HCT116 (cell line): ENCODE measurements at places on chromosomes 1 and 21.

DNA sequence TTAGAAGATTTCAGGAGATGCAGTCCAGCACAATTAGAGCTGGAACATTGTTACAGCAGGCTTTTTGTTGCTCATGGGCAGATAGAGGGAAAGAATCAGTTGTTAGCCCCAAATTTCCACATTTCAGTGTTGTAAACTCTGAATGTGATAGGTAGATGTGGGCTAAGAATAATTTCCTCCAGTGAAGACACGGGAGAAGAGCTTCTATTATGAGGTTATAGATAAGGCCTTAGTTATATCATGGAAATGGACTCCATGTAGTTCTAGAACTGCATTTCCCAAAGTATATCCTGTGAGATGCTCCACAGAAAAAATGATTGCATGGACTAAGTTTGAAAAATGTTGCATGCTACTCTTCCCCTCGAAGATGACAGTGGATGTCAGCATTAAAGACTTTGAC is 64.9 kb downstream of the PRKAA2 start:
- no peak for DNase-seq
- peaks cover 39% of the 10 kb centered on the region for H3K27me3 ChIP-seq
- no peak overlapping the region for H3K27ac ChIP-seq
- H3K4me3 ChIP-seq, result no peak overlapping the region
- no peaks in the 10 kb centered on the region for H3K4me1 ChIP-seq
- H3K36me3 ChIP-seq, result no peaks in the 10 kb centered on the region

- H3K4me3 ChIP-seq, result no peak overlapping the region
- no peaks in the 10 kb centered on the region for H3K36me3 ChIP-seq
- peak; percentile 69 for DNase-seq
- H3K27ac ChIP-seq, result no peak overlapping the region; the same call in 1 of the 2 replicates
- H3K4me1 ChIP-seq, result peaks cover 9% of the 10 kb centered on the region; the same call in 1 of the 2 replicates
- H3K27me3 ChIP-seq, result no peaks in the 10 kb centered on the region
Observed at GRCh38 chr1:160108888-160109662, 6.5 kb upstream of the ATP1A2 start.

DNA sequence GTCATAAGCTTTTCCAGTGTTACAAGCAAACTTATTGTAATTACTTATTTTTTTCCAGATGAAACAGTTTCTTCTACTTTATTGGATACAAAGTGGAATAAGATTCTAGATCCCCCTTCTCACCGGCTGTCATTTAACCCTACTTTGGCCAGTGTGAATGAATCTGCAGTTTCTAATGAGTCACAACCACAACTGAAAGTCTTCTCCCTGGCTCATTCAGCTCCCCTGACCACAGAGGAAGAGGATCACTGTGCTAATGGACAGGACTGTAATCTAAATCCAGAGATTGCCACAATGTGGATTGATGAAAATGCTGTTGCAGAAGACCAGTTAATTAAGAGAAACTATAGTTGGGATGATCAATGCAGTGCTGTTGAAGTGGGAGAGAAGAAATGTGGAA is 95.5 kb downstream of the ZFYVE9 start:
- no peak overlapping the region for H3K4me3 ChIP-seq
- H3K4me1 ChIP-seq, result no peaks in the 10 kb centered on the region
- H3K36me3 ChIP-seq, result no peaks in the 10 kb centered on the region
- H3K27ac ChIP-seq, result no peak overlapping the region

GRCh38 chr1:168333562-168334276 is 53.0 kb downstream of the TBX19 start:
- DNase-seq, result no peak
- H3K27me3 ChIP-seq, result no peaks in the 10 kb centered on the region
- H3K4me3 ChIP-seq, result no peak overlapping the region
- H3K4me1 ChIP-seq, result no peaks in the 10 kb centered on the region

DNA sequence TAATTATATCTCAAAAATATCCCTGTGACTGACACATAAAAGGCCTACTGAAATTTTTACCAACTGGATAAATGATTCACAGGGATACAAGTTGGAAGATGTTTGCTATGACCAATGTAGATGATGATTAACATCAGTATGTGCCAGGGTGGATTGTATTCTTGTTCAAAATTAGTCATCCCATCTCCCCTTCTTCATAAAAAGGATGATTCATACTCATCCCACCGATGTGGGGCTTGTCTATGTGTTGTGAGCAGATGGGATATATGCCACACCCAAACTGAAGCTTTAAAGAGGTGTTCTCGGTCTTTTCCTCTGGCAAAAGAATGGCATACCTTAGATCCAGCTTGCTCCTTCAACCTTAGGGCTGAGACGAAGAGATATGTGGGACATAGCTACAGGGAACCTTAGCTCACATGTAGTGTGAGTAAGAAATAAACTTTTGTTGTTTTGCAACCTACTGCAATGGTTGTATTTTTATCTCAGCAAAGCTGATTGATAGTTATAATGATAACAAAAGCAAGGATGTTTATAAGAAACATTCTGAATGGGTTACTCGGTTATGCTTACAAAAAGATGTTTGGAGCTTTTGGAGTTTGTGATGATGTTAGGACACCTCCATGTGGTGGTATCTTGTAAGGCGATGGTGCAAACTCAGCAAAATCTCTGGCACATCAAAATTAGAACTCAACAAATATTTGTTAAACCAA is 29.4 kb downstream of the SPATA17 start:
- H3K36me3 ChIP-seq, result no peaks in the 10 kb centered on the region
- H3K27me3 ChIP-seq, result no peaks in the 10 kb centered on the region
- H3K4me1 ChIP-seq, result peaks cover 16% of the 10 kb centered on the region
- H3K27ac ChIP-seq, result no peak overlapping the region
- H3K4me3 ChIP-seq, result peak overlapping the region; percentile 1; the same call in 1 of the 2 replicates
- DNase-seq, result peak; percentile 62

- no peaks in the 10 kb centered on the region for H3K36me3 ChIP-seq
- H3K27ac ChIP-seq, result no peak overlapping the region
- DNase-seq, result no peak
- no peak overlapping the region for H3K4me3 ChIP-seq
Observed at GRCh38 chr1:209059376-209059775, 524.1 kb upstream of the CAMK1G start.

GRCh38 chr21:33427051-33427450 is 23.8 kb downstream of the IFNGR2 start:
- peaks cover 12% of the 10 kb centered on the region for H3K4me1 ChIP-seq
- DNase-seq, result no peak
- H3K4me3 ChIP-seq, result no peak overlapping the region
- no peaks in the 10 kb centered on the region for H3K36me3 ChIP-seq
- no peaks in the 10 kb centered on the region for H3K27me3 ChIP-seq

GRCh38 chr1:159851407-159851806 is 11.1 kb downstream of the VSIG8 start:
- H3K4me3 ChIP-seq, result no peak overlapping the region
- H3K36me3 ChIP-seq, result no peaks in the 10 kb centered on the region
- no peak for DNase-seq
- H3K27me3 ChIP-seq, result no peaks in the 10 kb centered on the region

DNA sequence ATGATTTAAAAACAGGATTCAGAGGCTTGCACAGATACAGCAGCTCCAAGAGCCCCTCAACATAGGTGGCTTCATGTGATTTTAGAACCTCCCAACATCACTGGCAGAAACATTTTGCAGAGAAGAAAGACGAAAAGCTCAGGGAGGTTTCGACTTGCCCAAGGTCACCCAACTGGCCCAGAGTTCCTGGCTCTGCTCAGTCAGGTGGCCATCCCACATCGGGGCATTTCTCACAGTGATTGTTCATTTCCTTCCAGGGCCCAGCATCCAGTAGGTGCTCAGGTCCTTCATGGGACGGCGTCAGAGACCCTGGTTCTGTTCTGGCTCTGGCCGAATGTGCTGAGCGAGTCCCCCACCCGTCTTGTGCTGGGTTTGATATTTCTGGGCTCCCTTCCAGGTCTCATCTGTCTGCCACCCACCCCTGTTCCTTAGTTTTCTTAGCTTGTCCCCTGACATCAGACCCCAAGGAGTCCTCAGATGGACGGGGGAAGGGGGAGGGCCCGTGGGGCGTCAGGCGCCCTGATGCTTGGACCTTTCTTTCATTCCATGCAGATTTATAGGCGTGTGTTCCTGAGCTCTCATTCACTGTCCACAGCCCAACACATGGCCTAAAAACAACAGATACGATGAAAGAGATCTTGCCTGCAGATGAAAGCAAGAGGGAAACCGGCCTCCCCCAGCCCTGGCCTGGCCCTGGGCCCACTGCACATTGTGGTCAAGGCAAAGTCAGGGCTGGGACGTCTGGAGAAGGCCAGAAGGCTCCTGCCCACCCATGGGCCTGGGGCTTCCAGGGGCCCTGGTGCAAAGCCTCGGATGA is 123.1 kb upstream of the ZBTB40 start:
- no peak overlapping the region for H3K4me3 ChIP-seq
- no peak for DNase-seq
- peaks cover 14% of the 10 kb centered on the region for H3K4me1 ChIP-seq
- H3K27ac ChIP-seq, result no peak overlapping the region
- no peaks in the 10 kb centered on the region for H3K36me3 ChIP-seq

GRCh38 chr1:110258734-110259133 is 48.6 kb downstream of the KCNC4 start:
- DNase-seq, result no peak
- H3K27ac ChIP-seq, result no peak overlapping the region
- H3K27me3 ChIP-seq, result no peaks in the 10 kb centered on the region
- H3K4me1 ChIP-seq, result no peaks in the 10 kb centered on the region; the same call in 1 of the 2 replicates
- no peak overlapping the region for H3K4me3 ChIP-seq

GRCh38 chr21:31011412-31011811 is 26.9 kb downstream of the KRTAP19-8 start:
- no peak overlapping the region for H3K27ac ChIP-seq
- DNase-seq, result no peak
- H3K4me1 ChIP-seq, result no peaks in the 10 kb centered on the region
